ENCODE measurements at places on chromosomes 3 and 15. TPM values are rescaled to one million over a fixed set of nuclear protein-coding genes. Genes with fewer than 3 reads are reported as not detected.

FES gene
- total RNA-seq = 17.4 TPM

TRAIP gene
- total RNA-seq = 1.8 TPM

ACKR4 gene
- total RNA-seq = 24.0 TPM

ZKSCAN7 gene
- total RNA-seq = 4.8 TPM

GCNT3 gene
- total RNA-seq = 0.23 TPM

AGTR1 gene
- total RNA-seq = 0.30 TPM

TGM4 gene
- total RNA-seq = not detected

TMEM39A gene
- 99.4 TPM for total RNA-seq

GCSAM gene
- total RNA-seq = not detected

NDUFB5 gene
- total RNA-seq = 49.1 TPM

ISL2 gene
- not detected for total RNA-seq

HES1 gene
- total RNA-seq = 7.9 TPM

SERINC4 gene
- not detected for total RNA-seq

TP63 gene
- total RNA-seq = 0.20 TPM

COPG1 gene
- 313 TPM for total RNA-seq

RYR3 gene
- total RNA-seq = 0.07 TPM

FAM3D gene
- total RNA-seq = not detected

ATP8B4 gene
- total RNA-seq = 1.7 TPM

CLDN11 gene
- total RNA-seq = 50.9 TPM

CHDH gene
- 0.03 TPM for total RNA-seq

OR5K2 gene
- not detected for total RNA-seq

MESP2 gene
- total RNA-seq = 0.66 TPM

SST gene
- total RNA-seq = not detected

GOLGA6L10 gene
- total RNA-seq = 0.85 TPM

A4GNT gene
- total RNA-seq = not detected

PLCL2 gene
- total RNA-seq = 8.5 TPM

APBA2 gene
- 23.3 TPM for total RNA-seq

TMEM45A gene
- 160 TPM for total RNA-seq

ILDR1 gene
- not detected for total RNA-seq

MCTP2 gene
- 8.9 TPM for total RNA-seq

EPHA3 gene
- total RNA-seq = 6.7 TPM

RBMS3 gene
- 68.2 TPM for total RNA-seq

ANKUB1 gene
- total RNA-seq = not detected

PLSCR1 gene
- 26.6 TPM for total RNA-seq

MINAR1 gene
- total RNA-seq = 1.6 TPM

NEK10 gene
- total RNA-seq = 16.2 TPM

NR2F2 gene
- total RNA-seq = 62.9 TPM

PLSCR5 gene
- not detected for total RNA-seq

TMEM158 gene
- 17.7 TPM for total RNA-seq

Data from smooth muscle cell of the pulmonary artery (primary cell).